ENCODE measurements at places on chromosomes 11 and 22.

DNA sequence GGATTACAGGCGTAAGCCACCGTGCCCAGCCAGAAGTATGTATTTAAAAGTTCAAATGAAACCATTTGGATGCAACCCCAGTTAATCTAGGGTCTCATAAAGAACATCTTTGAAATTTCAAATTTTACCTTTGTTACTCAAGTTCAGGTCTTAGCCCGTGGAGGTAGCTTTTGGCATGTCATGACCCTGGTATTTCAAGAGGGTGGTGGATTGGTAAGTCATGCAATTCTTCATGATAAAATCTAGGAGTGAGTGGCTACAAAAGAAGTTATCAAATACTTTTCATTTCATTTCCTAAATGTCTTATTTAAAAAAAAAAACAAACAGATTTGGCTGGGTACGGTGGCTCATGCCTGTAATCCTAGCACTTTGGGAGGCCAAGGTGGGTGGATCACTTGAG, 80.6 kb downstream of the ABTB2 start:
- DNase-seq = no peak

- DNase-seq = peak; percentile 42
Observed at GRCh38 chr11:9815486-9816136, 151.7 kb downstream of the SWAP70 start.

- DNase-seq = no peak
Observed at GRCh38 chr11:32529994-32530588, 53.5 kb upstream of the EIF3M start.

DNA sequence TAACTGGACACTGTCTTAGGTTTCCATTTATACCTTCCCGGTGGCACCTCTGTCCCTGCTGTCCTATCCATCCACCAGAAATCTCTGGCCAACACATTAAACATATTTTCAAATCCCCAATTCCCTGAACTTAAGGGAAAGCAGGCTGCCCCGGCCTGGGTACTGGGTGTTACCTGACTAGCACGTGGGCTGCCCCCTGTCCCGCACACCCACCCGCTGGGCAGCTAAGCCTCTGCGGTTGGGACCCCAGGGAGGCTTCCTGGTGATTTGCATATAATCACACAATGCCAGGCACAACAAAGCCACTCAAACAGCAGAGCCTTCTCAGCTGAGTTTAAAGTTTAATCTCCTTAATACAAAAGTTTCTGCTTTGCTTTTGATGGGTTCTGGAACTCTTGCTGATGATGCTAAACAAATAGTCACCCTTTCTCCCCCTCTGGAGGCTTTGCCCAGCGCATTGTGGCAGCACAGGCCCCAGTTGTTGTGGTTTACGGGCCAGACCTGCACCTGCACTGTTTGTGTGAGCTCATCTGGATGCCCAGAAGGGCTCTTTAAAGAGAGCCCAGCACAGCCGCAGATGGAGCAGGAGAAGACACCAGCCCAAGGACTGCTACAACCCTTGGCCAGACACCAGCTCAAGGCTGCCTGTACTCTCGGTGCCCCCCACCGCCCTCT, 59.9 kb upstream of the POU2AF1 start:
- no peak for DNase-seq

DNA sequence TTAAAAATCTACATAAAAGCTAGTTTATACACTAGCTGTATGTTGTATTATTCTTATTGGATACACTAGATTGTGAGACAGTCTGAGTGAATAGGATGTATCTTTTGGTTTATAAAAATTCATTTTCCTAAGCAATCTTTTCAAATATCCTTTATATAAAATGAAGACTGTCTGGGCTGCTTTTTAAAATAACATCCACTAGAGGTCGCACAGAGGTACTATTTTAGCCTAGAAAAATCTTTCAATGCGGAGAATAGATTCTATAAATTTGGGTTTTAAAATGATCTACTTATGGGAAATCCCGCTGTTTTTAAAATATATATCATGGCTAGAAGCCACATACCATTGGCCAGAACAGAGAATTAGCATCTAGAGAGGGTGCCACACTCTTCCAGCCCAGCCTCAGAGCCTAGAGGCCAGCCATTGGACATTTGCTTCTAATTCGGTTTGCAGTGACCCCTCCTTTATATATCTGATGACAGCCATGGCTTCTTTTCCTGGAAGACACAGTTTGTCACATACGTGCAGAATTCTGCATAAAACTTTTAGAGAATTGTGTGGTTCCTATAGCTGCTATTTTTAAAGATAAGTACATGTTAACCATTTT, 7.3 kb downstream of the C11orf97 start:
- DNase-seq = no peak

GRCh38 chr11:121406291-121406690, 45.8 kb upstream of the SORL1 start:
- no peak for DNase-seq

- DNase-seq = no peak
Observed at GRCh38 chr11:78070621-78071020, 7.0 kb downstream of the THRSP start.

DNA sequence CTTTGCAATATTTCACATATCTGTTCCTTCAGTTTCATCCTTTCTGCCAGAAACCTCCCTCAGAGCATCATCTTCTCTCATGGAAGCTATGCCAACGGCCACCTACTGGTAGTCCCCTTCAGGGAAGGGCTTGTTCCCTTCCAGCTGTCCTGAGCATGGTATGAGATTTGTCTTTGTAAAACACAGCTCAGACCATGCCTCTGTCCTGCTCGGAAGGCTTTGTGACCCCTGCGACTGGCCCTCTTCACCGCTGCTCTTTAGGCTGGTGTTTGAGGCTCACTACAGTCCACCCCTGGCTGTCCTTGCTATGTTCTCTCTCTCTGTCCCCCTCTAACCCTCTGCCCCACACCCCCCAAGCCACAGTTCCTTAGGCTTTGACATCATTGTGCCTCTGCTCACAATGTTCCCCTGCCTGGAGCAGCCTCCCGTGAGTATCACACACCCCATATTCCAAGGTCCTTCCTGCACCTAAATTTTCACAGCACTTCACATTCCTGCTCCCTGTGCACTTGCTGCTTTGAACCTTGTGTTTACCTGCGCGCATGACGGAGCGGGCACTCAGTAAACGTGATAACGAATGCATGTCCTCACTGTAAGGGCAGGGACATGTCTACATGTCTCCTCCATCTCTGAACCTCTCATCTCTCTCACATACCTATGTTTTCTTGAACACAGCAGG, 24.0 kb upstream of the ACER3 start:
- DNase-seq = no peak

DNA sequence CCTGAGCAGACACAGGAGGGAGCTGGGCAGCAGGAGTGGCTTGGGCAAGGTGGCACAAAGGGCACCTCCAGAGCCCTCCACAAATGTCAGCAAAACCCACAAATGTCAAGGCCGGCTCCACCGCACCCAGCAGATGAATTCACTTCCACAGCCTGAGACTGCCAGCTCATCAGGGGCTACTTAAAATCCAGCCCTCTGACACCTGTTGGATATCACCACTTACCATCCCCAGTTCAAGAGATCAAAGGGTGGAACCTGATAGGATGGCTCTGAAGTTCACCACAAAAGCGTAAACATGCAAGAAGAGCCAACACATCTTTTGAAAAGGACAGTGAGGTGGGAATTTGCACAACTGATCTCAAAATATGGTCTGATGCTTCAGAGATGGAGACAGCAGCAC, 168.6 kb upstream of the GRK3 start:
- DNase-seq = no peak

DNA sequence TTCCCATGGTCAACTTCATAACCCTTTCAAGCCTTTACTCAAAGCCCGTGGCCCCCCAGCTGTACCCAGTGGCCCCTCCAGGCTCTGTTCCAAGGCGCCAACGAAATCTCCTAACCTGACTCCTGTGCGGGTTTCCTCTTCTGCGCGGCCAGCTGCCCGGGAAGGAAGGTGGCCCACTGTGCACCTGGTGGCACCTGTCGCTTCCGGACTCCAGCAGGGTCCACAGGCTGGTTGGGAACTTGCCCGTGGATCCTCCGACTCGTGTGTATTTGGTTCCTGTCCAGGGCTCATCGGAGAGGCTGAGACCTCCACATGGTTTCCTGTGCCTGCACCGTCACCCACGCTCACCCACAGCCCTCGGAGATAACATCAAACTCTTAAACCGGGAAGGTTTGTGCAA, 335.4 kb downstream of the BRD1 start:
- DNase-seq = no peak

DNA sequence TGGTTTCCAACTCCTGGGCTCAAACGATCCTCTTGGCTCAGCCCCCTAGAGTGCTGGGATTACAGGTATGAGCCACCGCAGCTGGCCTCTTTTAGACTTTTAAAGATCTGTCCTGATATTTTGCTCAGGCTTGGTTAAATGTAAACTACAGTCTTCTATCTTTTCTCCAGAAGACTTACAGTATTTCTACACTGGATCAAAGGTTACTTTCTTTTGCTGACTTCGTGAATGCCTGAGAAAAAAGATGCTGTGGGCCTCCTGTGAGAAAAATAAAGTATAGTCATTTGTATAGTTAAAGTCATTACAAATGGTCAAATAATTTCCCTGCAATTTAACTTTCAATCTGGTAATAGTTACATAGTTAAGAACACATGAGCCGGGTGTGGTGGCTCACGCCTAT, 19.6 kb downstream of the DEPDC5 start:
- DNase-seq = no peak

DNA sequence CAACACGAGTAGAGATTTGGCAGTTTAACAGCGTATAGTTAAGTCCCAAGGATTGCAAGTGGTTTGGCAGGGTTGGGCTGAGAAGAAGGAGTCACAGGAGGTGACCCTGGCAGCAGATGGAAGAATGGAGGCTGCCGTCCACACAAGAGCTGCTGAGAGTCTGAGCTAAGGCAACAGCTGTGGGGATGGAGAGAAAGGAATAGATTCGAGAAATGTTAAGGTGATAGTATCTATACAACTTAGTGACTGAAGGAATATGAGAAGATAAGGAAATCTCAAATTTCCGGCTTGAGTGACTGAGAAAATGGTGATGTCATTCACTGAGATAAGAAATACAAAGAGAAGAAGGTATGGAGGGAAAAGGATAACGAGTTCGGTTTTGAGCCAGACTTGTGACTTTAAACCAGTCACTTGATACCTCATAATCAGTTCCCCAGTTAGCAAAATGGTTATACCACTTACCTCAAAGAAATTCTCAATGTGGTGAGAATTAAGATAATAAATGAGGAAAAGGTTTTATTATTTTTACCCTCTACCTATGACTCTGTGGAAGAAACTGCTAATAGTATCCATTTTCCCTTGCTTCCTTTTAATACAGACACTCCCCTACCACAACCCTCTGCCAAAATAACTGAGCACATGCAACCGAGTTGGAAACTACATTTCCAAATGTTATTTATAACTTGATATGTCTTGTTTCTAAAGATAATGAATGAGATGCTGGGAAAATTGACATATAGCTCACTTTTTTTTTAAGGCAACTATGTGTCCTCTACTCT, 30.7 kb downstream of the FAM168A start:
- DNase-seq = no peak

GRCh38 chr11:28559492-28559891, 451.3 kb downstream of the METTL15 start:
- no peak for DNase-seq

GRCh38 chr11:116294630-116295029, 478.2 kb downstream of the BUD13 start:
- DNase-seq = no peak

DNA sequence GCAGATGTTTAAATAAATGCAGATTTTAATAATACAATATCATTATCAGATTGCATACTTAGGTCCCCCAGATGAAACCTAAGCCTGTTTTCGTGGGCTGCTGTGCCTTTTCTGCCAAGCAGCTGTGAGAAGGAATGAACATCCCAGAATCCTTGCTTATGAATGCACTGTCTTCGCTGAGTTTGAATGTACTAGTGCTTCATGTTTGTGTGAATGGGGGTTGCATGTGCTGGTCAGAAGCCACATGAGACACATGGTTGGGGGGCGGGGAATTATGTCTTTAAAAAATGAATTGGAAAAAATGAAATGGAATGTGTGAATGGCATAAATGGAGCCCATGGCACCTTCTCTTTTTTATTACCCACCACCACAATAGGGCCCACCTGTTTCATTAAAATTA, 125.4 kb upstream of the HSD17B12 start:
- no peak for DNase-seq

DNA sequence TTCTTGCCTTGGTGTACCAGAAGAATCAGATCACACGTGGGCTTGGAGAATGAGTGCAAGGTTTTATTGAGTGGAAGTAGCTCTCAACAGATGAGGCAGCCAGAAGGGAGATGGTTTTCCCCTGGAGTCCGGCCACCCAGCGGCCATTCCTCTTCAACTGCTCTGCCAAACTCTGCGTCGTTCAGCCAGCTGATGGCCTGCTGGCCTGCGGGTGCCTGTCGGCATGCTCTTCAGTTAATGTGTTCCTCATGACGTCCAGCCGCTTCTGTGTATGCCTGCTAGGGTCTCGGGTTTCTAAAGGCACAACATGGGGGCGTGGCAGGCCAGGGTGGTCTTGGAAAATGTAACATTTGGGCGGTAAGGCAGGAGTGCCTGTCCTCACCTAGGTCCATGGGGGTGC, 487.9 kb upstream of the LRRC4C start:
- DNase-seq = no peak

DNA sequence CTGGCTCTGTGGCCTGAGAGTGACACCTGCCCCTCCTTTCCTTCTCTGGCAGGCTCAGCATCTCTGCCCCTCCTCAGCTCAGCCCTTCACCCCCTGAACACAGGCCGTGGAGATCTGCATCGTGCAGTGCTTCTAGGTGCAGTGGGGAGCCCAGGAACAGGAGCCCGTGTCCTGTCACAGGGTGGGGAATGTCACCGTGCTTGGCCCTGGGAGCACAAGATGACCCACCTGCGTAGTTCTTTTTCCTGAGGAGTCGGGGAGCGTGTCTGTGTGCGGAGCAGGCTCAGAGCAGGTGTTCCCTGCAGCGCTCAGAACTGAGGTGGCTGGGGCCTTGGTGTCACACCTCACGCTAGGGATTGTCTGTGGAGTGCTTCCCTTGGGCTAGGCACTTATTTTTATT, 10.6 kb downstream of the TBC1D22A start:
- no peak for DNase-seq

DNA sequence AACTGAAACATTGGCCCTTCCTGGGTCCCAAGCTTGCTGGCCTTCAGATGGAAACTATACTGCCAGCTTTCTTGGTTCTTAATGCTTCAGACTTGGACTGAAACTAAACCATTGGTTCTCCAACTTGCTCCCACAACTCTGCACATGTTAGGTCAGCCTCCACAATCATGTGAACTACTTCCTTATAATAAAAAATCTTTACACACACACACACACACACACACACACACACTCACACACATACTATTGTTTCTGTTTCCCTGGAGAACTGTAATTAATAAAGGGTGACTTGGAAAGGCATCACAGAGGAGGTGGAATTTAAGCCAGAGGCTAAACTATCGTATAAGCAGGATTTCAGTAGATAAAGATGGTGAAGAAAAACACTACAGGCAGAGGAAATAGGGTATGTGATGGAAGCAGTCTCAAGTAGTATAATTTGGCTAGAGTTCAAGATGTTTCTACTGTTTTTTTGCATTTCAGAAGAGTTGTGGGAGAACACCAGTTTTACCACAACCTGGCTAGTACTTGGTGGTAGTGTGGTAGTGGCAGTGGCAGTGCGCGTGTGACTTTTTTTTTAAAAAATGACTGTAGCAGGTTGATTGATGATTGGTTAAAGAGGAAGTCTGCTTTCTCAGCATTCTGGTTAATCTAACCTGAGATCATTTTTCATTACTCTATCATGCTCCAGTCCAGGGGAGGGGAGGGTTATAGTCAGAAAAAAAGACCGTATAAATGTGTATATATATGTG, 70.1 kb downstream of the PDE3B start:
- no peak for DNase-seq
